Natural killer cell treated with Interleukin-12 subunit alpha and Interleukin-12 subunit beta and Interleukin-15 and Interleukin-18, amount 100 ng/mL, for 72 hours (primary cell): ENCODE measurements at places on chromosomes 7 and 10. TPM values are rescaled to one million over a fixed set of nuclear protein-coding genes. Genes with fewer than 3 reads are reported as not detected.

MAGI2 gene
- total RNA-seq: 0.19 TPM

TMEM26 gene
- not detected for total RNA-seq

ITGA8 gene
- not detected for total RNA-seq

GAD2 gene
- total RNA-seq: not detected

SPDYE8 gene
- not detected for total RNA-seq

OR2A12 gene
- not detected for total RNA-seq

CTAGE8 gene
- not detected for total RNA-seq

ANKRD30A gene
- total RNA-seq: not detected

HKDC1 gene
- total RNA-seq: not detected

ANKRD61 gene
- total RNA-seq: not detected

SLC16A12 gene
- not detected for total RNA-seq
